ENCODE measurements at places on chromosomes 12 and 14.

- no peak for DNase-seq
Measured at GRCh38 chr14:56962444-56963080, 152.3 kb upstream of the OTX2 start.

- DNase-seq = no peak
Measured at GRCh38 chr14:52355526-52355925, 41.4 kb downstream of the PTGER2 start.

GRCh38 chr12:43057566-43057965, 468.0 kb upstream of the PRICKLE1 start:
- no peak for DNase-seq

GRCh38 chr12:42912367-42912766, 322.8 kb upstream of the PRICKLE1 start:
- DNase-seq = no peak
